AG08395 (cell line): ENCODE measurements at places on chromosomes 3 and 15.

GRCh38 chr15:31148297-31149087 is 47.0 kb upstream of the TRPM1 start:
- no peak for DNase-seq

DNA sequence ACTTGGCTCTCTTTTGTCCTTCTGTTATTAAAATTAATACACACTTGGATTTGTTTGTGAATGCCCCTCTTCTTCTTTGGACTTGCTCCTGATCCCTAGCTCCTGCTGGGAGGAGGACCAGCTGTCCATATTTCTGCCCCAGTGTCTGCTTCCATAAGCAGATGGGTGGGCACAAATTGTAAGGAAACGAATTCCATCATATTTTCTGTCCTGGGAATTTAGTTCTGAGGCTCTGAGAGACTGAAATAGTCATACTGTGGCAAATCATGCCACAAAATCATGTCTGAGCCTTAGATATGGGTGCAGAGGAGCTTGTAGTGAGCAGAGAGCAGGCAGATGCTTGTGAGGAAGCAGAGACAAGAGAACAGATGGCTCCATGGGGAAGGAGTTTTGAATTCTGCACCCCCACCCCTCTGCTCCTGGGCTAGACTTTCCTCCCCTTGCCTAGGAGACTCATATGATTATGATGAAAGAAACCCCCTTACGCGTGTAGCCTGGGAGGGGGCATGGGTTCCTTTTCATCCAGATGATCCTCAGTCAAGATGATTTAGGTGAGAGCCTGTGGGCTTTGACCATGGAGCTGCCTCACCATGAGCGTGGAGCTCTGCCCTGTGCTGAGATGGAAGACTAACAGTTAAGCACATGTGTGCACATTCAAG is 50.6 kb downstream of the SV2B start:
- DNase-seq, result no peak

GRCh38 chr15:28935316-28935715 is 49.5 kb downstream of the APBA2 start:
- DNase-seq, result no peak

- no peak for DNase-seq
Measured at GRCh38 chr3:150751781-150752263, 11.1 kb downstream of the SIAH2 start.

- no peak for DNase-seq
Measured at GRCh38 chr15:78680431-78681075, 39.5 kb upstream of the CHRNB4 start.

DNA sequence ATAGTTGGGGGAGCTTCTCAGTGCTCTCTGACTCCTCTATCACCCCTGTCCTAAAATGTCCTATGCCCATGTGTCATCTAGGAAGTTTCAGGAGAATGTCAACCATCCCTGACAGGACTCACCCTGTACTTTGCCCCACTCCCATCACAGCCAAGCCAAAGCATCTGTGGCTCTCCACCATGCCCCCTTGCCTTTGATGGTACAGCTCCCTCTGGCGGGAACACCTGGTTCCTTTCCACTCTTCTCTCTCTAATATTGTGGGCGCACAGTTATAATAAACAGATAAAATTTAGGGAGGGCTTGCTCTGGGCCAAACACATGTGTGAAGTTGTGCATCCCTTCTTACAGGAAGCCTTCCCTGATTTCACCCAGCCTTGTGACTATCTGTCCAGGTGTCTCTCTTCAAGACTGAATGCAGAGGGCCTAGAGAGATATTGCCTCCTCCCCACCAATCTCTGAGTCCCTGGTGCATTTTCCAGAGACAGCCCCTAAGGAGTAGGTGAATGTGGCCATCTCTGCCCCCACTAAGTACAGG is 62.8 kb downstream of the ISG20 start:
- no peak for DNase-seq

DNA sequence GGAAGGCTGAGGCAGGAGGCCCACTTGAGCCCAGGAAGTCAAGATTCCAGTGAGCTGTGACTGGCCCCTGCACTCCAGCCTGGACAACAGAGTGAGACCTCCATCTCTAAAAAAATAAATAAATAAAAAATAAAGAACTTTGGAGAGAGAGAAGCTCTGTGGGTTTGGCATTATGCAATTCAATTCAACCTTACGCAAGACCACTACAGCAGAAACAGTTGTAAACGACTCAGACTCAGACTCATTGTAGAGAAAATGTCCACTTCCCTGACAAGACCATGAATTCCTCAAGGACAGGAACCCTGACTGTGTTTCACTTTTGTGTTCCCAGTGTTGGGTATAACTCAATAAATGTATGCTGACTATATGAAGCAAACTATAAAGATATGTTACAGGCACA is 90.3 kb upstream of the C3orf80 start:
- DNase-seq, result peak; percentile 70

DNA sequence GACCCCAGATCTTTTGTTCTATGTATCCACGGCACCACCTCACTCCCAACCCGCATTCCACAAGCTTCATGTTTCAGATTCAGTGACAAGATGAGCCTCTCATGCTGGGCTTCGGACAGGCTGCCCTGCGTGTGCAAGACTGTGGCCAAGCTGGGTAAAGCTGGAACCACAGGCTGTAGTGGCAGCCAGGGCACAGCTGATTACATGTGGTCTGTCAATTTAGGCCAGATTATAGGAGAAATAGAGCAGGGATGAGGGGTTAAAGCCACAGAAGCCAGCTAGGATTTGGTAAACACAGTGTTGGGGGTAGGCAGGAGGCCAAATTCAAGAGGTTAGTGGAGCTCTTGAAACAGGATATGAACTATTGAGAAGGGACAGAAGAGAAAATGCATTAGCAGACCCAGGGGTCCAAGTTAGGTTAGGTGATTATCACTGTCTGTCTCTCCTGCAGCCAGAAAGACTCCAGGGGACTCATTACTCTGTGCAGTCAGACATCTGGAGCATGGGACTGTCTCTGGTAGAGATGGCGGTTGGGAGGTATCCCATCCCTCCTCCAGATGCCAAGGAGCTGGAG is 12.9 kb downstream of the SNAPC5 start:
- DNase-seq, result no peak

DNA sequence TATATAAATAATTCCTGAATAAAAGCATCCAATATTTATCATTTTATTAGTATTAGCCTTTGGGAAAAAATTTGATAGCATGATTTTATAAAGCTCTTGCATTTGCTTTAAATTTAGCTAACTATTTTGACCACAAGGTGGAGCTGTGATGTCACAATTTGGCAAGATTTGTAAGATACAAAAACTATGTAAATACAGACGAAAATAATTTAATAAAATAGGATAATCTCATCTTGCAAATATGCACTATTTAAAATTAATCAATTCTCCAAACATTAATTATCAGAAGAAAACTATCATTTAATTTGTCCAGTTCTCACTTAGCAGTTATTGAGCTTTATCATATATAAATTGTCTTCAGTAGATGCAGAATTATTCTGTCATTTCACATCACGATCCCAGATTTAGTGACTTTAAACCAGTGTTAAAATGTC is 95.4 kb downstream of the PLOD2 start:
- DNase-seq, result peak; percentile 4

- DNase-seq, result no peak
Measured at GRCh38 chr3:101984356-101984755, 135.0 kb downstream of the NFKBIZ start.

DNA sequence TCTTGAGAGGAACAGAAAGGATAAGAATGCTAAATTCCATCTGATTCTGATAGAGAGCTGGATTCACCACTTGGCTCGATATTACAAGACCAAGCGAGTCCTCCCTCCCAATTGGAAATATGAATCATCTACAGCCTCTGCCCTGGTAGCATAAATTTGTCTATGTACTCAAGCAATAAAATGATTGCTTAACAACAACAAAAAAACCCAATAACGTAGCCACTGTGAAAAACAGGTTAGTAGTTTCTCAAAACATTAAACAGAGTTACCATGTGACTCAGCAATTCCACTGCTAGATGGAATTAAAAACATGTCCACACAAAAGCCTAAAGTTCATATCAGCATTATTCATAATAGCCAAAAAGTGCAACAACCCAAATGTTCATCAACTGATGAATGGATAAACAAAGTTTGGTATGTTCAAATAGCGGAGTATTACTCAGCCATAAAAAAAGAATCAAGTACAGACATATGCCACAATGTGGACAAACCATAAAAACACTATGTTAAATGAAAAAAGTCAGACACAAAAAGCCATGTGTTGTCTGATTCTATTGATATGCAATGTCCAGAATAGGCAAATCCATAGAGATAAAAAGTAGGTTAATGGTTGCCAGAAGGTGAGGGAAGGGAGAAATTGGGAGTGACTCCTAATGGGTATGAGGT is 16.8 kb downstream of the BCL2L10 start:
- peak; percentile 58 for DNase-seq

DNA sequence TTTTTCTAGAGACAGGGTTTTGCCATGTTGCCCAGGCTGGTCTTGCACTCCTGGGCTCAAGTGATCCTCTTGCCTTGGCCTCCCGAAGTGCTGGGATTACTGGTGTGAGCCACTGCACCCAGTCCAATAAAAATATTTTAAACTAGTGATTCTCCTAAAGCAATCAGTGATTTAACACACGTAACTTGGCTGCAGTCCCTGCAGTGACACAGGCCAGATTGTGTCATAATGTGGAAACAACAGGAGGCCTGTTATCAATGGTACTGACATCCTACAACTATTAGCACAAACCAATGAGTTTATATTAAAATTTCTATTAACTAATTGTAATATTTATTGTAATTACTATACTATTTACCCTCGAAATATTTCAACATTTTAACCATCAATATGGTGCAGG is 1.6 kb upstream of the SEC61A1 start:
- no peak for DNase-seq

DNA sequence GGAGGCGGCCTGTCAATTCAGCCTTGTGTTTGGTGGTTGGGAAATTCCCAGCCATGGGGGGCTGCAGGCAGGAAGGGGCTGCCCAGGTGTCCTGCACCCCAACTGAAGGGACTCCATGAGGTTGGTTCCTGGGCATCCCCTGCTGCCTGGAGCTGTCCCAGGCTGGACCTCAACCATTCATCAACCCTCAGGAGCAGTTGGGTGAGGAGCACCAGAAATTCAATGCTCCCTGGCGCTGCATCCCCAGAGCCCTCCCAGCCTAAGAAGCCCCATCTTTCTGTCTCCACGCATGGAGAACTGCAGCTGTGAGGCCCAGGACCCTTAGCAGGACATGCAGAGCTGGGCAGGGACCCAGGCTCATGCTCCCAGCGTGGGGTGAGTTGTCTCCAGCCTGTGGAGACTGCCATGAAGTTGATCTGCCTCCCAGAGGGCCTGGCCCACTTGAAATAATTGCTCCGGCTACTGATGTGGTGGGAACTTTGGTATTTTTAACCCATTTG is 8.0 kb upstream of the SEMA3B start:
- no peak for DNase-seq

DNA sequence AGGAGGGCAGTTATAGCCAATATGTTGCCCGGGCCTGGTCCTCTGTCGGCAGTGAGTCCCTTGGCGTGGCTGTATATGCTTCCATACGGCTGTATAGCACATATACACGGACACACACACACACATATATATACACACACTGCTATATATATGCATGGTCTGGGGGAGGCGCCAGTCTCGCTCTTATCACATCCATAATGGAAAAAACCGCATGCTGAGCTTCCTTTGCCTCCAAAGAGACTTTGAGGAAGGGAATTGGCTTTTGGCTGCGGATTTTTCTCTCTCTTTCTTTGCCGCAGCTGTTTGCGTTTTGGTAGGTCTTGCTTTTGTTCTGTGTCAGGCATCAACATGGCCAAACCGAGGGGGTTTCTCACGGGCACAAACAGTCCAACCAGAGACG is 11.3 kb upstream of the TMEM115 start:
- no peak for DNase-seq

- DNase-seq, result no peak
Measured at GRCh38 chr3:78139166-78139565, 1099.3 kb downstream of the ROBO2 start.

GRCh38 chr3:41075975-41076374 is 123.3 kb upstream of the CTNNB1 start:
- DNase-seq, result no peak

GRCh38 chr15:75228787-75229186 is 27.1 kb downstream of the C15orf39 start:
- no peak for DNase-seq

DNA sequence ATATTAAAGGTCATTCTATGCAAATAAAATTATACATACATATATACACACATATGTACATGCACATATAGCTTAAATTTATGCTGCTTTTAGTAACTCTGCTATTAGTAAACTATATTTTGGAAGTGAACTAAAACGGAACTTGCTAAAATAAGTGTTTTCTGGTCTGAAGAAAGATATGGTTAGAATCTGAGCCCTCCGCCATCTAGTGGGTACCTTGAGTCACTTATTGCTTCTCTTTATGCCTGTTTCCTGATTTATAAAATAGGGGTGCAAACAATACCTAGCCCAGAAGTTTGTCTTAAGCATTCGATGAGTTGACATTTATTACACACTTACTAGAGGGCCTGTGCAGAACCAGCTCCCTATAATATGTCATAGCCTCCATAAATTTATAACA is 255.7 kb downstream of the CNTN6 start:
- DNase-seq, result no peak

GRCh38 chr3:53939086-53939582 is 47.5 kb upstream of the SELENOK start:
- DNase-seq, result no peak

GRCh38 chr15:40379853-40380252 is 2.7 kb upstream of the KNSTRN start:
- peak; percentile 96 for DNase-seq

DNA sequence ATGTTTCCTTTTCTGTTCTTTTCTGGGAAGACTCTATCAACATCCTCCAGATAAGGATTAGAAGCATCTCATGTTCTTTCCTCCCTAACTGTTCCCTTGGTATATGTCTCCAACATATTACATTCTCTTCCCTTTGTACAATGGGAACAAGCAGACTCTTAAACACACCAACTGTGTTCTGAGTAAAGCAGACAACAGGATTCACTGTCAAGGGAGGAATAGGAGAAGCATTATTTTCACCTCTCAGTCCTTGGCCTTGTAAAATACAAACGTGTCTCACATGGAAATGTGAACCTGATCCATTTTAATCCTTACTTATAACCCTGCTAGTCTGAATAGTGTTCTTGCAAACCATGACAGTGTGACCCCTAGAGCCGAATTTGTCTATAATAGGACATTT is 19.6 kb downstream of the GYG1 start:
- no peak for DNase-seq

DNA sequence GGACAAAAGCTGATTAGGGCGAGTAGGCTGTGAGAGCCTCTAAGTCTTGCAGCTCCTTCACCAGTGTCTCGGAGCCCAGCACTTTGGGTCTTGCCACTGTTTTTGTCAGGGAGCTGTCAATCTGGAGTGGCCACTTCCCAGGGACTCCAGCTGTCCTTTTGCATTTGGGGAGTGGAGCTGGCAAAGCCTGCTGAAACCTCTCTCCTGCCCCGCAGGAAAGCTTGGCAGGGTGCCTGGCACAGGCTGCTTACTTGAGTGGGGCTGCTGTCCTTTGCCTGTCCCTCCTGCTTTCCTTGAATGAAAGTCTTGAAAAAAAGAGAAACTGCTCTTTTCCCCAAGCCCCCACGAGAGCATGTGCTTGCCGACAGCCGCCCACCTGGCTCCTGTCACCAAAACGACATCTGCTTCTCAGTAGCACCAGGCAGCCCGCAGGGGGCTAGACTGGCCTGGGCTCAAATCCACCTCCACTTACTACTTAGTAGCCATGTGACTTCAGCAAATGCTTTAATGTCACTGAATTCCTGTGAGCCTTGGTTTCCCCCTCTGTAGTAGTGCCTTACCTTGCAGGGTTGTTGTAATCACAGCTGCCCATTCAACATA is 13.7 kb downstream of the USP13 start:
- DNase-seq, result no peak

- DNase-seq, result no peak
Measured at GRCh38 chr3:142680710-142681109, 43.1 kb upstream of the TRPC1 start.
